ENCODE measurements at places on chromosomes 11 and 22.

DNA sequence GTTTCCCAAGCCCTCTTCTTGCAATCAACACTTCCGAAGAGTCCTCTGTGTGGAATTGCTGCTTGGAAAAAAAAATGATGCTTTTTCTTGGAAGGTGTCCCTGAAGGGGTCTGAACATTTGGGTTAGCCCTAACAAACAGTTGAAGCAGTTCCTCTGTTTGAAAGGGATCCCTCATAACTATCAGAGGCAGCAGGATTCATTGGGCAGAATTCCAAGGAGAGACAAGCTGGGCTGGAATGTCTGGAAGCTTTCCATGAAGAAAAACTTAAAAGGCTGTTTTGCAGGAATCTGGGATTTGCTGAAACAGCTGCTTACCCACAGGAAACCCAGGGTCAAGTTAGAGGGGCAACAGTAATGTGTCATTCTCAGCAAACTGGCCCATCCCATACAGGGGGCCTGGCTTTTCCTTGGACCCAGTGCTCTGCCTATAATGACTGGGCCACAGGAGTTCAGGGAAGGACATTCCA is 3.1 kb downstream of the CSNK2A3 start:
- peak; percentile 89 for DNase-seq

- DNase-seq, result no peak
Observed at GRCh38 chr11:58503361-58503856, 4.5 kb downstream of the OR5B21 start.

GRCh38 chr22:19012308-19012986 is 76.4 kb upstream of the PRODH start:
- no peak for DNase-seq

DNA sequence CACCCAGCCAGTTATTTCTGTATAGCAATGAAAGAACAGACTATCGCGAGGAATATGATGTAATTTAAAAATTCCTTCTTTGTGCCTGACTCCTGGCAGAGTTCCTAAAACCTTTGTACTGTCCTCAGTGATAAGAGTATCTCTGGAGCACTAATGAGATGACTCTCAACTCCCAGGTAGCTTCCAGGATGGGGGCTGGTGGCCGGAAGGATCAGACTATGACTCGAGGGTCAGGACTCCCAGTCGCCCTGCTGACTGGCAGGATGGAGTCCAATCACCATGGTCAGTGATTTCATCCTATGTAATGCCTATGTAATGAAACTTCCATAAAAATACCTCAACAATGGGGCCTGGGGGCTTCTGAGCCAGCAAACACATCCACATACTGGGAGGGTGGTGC is 135.1 kb downstream of the SHANK2 start:
- no peak for DNase-seq

GRCh38 chr11:70908223-70908622 is 344.2 kb downstream of the SHANK2 start:
- no peak for DNase-seq

GRCh38 chr11:109697140-109697843 is 275.3 kb downstream of the C11orf87 start:
- no peak for DNase-seq

GRCh38 chr22:28607795-28608194 is 71.8 kb downstream of the TTC28 start:
- no peak for DNase-seq

- DNase-seq, result no peak
Observed at GRCh38 chr11:117809236-117810055, 12.4 kb upstream of the DSCAML1 start.

- no peak for DNase-seq
Observed at GRCh38 chr22:50674606-50675552, 2.3 kb downstream of the SHANK3 start.

DNA sequence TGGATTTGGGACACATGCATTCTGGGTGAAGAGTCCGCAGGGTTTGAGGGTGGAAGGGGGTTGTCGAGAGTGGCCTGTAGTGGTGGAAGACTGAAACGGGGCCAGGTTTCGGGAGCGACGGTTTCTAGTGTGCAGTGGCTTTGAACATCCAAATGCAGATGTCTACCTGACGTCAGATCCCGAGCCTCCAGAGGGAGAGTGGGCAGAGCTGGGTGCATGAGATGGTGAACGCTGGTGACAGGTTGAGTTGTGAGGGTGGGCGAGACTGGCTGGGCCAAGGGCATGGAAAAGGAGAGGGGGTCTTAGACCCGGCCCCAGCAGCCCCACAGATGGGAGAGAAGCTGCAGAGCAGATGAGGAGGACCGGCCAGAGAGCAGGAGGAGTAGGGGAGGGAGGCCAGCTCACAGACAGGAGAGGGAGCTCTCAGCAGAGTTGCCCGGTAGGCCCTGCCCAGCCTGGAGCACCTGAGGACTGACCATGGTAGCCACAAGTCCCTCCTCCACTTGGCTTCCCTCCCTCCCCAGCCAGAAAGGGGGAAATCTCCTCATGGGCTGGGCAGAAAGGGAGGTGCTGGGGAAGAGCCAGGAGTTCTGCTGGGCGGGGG is 14.2 kb downstream of the KCNJ4 start:
- DNase-seq, result no peak
